ENCODE measurements at places on chromosomes 3 and 15.

- H3K4me1 ChIP-seq = no peaks in the 10 kb centered on the region
- H3K4me3 ChIP-seq = no peak overlapping the region
- no peaks in the 10 kb centered on the region for H3K27me3 ChIP-seq
- DNase-seq = no peak
- H3K27ac ChIP-seq = no peak overlapping the region
These were observed 263.2 kb downstream of the NLGN1 start for GRCh38 chr3:173660645-173661299.

DNA sequence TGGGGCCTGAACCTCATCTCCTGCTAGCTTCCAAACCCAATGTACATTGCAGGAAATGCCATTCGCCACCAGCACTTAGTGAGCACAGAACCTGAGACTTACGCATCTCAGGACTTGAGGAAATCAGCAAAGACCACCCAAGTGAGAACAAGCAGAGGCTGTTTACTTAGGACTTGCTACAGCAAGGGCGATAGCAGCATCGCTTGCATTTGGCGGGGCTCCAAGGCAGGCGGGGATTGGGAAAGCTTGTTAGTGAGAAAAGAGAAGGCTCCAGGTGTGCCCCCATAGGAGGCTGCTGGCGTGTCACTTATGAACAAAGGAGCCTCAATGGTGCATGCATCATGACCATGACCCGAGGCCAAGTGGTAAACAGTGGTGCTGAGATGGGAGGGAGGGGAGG is 19.7 kb downstream of the SLC6A20 start:
- 0 out of 2 replicates have a peak, but pooled peaks cover 8% of the 10 kb centered on the region for H3K36me3 ChIP-seq
- H3K4me3 ChIP-seq = no peak overlapping the region

GRCh38 chr3:139524841-139525636 is 14.5 kb downstream of the RBP1 start:
- no peaks in the 10 kb centered on the region for H3K27me3 ChIP-seq
- H3K36me3 ChIP-seq = no peaks in the 10 kb centered on the region
- no peak overlapping the region for H3K4me3 ChIP-seq
- DNase-seq = no peak

DNA sequence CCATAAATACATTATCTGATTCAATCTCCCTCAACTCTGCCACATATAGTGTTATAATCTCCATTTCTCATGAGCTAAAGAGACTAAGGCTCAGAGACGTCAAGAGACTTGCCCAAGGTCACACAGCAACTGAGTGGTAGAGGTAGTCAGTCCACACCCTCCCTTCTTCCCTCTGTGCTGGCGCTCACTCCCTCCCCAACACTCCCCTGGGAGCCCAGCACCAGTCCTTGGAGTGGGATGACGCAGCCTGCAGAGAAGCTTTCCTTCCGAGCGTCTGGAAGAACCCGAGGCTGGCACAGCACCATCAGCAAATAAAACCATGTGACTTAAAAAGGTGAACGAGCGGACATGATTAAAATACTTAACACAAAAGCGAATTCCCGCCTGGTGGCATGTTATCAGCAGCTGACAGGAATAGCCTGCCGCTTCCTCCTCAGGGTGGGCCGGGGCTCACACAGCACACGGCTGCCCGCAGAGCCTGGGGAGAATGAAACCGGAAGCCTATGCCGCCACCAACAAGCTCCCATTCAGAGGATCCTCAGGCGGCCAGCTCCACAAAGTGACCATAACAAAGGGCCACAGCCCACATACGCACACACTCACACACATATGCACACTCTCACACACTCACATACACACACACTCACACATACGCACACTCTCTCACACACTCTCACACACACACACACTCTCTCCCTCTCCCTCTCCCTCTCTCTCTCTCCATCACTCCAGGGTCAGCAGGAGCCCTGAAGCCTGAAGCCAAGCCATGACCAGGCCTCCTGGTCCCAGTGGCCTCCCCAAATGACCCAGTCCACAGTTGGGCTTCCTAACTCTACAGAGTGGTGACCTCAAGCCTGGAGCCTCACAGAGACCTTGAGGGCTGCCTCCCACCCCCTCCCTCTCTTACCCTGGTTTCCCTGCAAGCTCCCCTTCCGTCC is 120.5 kb downstream of the XXYLT1 start:
- H3K27me3 ChIP-seq = no peaks in the 10 kb centered on the region
- no peak overlapping the region for H3K27ac ChIP-seq
- no peaks in the 10 kb centered on the region for H3K4me1 ChIP-seq
- no peaks in the 10 kb centered on the region for H3K36me3 ChIP-seq
- H3K4me3 ChIP-seq = no peak overlapping the region

DNA sequence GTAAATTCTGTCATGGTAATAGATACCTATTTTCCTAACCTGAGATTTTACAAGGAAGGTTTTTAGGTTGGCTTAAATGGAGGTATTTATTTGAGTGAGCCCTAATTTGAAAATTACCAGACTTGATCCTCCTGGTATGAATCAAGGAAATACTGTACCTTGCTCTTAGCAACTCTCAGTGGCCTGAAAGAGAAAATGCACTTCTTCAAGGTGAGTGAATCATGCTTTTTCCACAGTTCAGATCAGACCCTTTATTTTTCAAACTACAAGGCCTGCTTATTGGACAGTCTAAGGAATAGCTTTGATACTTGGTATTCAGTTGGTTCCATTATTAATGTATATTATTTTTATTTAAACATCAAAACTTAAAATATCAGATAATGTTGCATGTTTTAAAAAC is 15.4 kb downstream of the FEM1B start:
- no peak overlapping the region for H3K4me3 ChIP-seq
- no peaks in the 10 kb centered on the region for H3K27me3 ChIP-seq
- H3K27ac ChIP-seq = no peak overlapping the region
- H3K36me3 ChIP-seq = peaks cover 40% of the 10 kb centered on the region

- no peaks in the 10 kb centered on the region for H3K27me3 ChIP-seq
- H3K4me1 ChIP-seq = no peaks in the 10 kb centered on the region
- no peak overlapping the region for H3K4me3 ChIP-seq
These were observed 41.1 kb upstream of the NEDD4 start for GRCh38 chr15:56034514-56034913.

DNA sequence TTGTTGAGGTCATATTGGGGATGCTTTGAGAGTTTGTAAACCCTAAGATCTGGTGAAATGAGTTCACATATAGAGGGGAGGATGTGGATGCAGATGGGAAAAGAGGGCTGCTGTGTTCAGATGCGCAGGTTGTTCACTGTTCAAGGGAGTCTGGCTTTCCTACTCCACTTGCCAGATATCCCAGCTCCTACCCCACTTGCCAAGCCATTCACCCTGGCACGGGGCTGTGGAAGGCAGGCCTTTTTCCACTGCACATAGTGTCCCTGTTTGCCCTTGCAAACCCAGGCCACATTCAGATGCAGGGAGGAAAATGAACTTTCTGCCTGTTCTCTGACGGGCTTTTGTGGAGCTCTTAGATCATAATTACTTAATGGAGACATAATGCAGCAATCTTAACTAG is 29.0 kb downstream of the CRABP1 start:
- peaks cover 17% of the 10 kb centered on the region for H3K27me3 ChIP-seq
- DNase-seq = no peak
- no peaks in the 10 kb centered on the region for H3K36me3 ChIP-seq
- H3K27ac ChIP-seq = no peak overlapping the region
- no peak overlapping the region for H3K4me3 ChIP-seq
- no peaks in the 10 kb centered on the region for H3K4me1 ChIP-seq

DNA sequence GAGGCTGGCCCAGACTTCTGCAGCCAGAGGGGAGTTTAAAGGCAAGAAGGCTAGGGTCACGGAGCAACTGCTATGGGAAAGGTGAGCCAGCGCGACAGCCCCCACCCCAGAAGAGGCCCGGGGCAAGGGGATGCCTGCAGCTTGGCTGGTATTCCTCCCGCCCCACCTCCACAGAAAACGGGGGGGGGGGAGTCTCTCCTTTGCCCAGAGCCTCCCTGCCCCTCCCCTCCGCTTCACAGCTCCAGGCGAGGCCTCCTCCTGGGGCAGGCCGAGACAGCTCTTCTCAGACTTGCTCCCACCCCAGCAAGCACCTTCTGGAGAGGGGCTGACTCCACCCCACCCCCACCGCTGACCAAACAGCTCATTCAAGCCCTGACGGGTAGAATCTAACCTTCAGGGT is 13.4 kb downstream of the ANP32A start:
- DNase-seq = no peak
- H3K4me3 ChIP-seq = no peak overlapping the region
- 0 out of 2 replicates have a peak, but pooled peaks cover 3% of the 10 kb centered on the region for H3K4me1 ChIP-seq
- no peak overlapping the region for H3K27ac ChIP-seq
- no peaks in the 10 kb centered on the region for H3K27me3 ChIP-seq
- peaks cover 63% of the 10 kb centered on the region for H3K36me3 ChIP-seq

GRCh38 chr3:185594073-185594472 is 8.0 kb downstream of the SENP2 start:
- no peaks in the 10 kb centered on the region for H3K27me3 ChIP-seq
- H3K4me3 ChIP-seq = no peak overlapping the region
- no peaks in the 10 kb centered on the region for H3K4me1 ChIP-seq

GRCh38 chr3:21934591-21934990 is 183.6 kb upstream of the ZNF385D start:
- H3K4me3 ChIP-seq = no peak overlapping the region
- DNase-seq = no peak
- no peak overlapping the region for H3K27ac ChIP-seq
- no peaks in the 10 kb centered on the region for H3K36me3 ChIP-seq
- H3K27me3 ChIP-seq = no peaks in the 10 kb centered on the region

- H3K27me3 ChIP-seq = no peaks in the 10 kb centered on the region
- no peak overlapping the region for H3K27ac ChIP-seq
- H3K4me1 ChIP-seq = peaks cover 61% of the 10 kb centered on the region
- DNase-seq = no peak
- peaks cover 100% of the 10 kb centered on the region for H3K36me3 ChIP-seq
These were observed 11.4 kb downstream of the TRA2B start for GRCh38 chr3:185926445-185926844.

- H3K4me1 ChIP-seq = no peaks in the 10 kb centered on the region
- peaks cover 8% of the 10 kb centered on the region for H3K27me3 ChIP-seq
- no peak overlapping the region for H3K27ac ChIP-seq
- H3K4me3 ChIP-seq = no peak overlapping the region
- DNase-seq = no peak
These were observed 171.1 kb downstream of the RAB11A start for GRCh38 chr15:66040211-66040892.

- no peaks in the 10 kb centered on the region for H3K36me3 ChIP-seq
- H3K27me3 ChIP-seq = no peaks in the 10 kb centered on the region
- peaks cover 8% of the 10 kb centered on the region for H3K4me1 ChIP-seq
- no peak overlapping the region for H3K27ac ChIP-seq
These were observed 50.9 kb upstream of the ZDHHC23 start for GRCh38 chr3:113896930-113897329.

DNA sequence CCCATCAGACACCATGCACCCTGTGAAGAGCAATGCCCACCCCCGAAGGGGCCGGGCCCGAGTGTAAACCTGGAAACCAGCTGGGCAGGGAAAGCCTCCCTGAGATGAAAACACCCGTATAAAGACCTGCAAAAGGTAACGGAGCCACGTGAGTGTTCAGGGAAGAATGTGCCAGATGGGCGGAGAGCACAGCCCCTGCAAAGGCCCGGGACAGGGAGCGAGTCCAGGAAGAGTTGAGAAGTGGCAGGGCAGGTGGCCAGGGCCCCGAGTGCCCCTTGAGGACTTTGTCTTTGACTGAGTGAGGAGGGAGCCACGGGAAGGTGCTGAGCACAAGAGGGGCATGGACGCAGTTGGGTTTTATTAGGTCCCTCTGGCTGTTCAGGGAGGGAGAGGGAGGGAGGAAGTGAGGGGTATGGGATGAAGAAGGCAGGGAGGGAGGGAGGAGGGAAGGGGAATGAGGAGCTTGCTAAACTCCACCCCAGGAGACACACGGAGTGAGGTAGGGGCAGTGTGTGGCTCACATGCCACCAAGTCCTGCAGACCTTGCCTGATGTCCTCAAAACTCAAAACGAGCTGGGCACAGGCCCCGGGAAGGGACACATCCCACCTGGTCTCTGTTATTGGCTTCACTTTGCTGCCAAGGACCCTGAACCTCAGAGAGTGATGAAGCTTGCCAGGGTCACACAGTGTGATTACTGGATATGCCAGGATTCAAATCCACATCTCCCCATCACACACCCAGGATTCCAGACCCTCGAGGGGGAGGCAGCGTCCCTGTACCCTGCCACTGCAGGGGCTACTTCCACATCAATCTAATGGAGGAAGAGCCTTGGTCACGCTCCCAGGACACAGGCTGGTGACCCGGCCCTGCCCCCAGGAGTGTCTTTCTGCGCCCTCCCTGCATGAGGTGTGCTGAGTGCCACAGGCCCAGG is 49.1 kb upstream of the IQSEC1 start:
- DNase-seq = no peak
- H3K27me3 ChIP-seq = peaks cover 2% of the 10 kb centered on the region
- no peaks in the 10 kb centered on the region for H3K36me3 ChIP-seq
- H3K27ac ChIP-seq = no peak overlapping the region
- H3K4me1 ChIP-seq = no peaks in the 10 kb centered on the region

- DNase-seq = no peak
- H3K4me1 ChIP-seq = no peaks in the 10 kb centered on the region
- no peak overlapping the region for H3K27ac ChIP-seq
These were observed 134.0 kb upstream of the IL12A start for GRCh38 chr3:159854500-159855124.

- H3K4me1 ChIP-seq = no peaks in the 10 kb centered on the region
- H3K4me3 ChIP-seq = no peak overlapping the region
- H3K27me3 ChIP-seq = no peaks in the 10 kb centered on the region
These were observed 164.5 kb downstream of the PTPRG start for GRCh38 chr3:61725851-61726333.

DNA sequence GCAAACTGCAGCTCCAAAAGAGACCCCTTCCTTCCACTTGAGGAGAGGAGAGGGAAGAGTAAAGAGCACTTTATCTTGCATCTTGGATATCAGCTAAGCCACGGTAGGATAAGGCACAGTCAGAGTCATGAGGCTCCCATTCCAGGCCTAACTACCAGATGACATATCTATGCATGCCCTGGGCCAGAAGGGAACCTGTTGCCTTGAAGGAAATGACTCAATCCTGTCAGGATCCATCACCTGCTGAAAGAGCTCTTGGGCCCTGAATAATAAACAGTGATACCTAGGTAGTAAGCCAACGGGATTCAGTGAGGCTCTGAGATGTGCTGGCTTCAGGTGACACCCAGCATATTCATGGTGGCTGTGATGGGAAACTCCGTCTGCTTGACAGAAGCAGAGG is 118.5 kb upstream of the EPHA3 start:
- H3K4me1 ChIP-seq = no peaks in the 10 kb centered on the region
- no peaks in the 10 kb centered on the region for H3K36me3 ChIP-seq
- no peak overlapping the region for H3K27ac ChIP-seq
- DNase-seq = no peak

DNA sequence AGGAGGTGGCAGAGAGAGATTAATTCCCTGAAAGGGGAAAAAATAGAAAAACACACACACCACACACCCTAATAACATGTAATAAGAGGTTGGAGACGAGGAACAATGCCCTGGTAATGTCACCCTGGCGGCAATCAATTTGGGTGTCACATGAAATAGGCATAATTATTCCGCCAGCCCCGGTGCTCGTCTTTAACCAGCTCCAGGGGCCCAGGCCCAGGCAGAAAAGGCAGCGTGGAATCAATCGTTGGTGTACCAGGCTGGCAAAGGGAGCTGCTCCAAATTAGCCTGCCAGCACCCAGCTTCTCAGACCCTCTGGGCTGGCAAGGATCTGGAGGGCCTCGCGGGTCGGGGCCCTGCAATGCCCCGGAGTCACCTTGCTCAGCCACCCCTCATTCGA is 5.6 kb downstream of the LINGO1 start:
- H3K4me3 ChIP-seq = no peak overlapping the region
- H3K36me3 ChIP-seq = no peaks in the 10 kb centered on the region
- no peak overlapping the region for H3K27ac ChIP-seq
